Stomach (tissue), 19 donors: ENCODE measurements at places on chromosomes 12 and 14. TPM values are rescaled to one million over a fixed set of nuclear protein-coding genes. Genes with fewer than 3 reads are reported as not detected.

DNA sequence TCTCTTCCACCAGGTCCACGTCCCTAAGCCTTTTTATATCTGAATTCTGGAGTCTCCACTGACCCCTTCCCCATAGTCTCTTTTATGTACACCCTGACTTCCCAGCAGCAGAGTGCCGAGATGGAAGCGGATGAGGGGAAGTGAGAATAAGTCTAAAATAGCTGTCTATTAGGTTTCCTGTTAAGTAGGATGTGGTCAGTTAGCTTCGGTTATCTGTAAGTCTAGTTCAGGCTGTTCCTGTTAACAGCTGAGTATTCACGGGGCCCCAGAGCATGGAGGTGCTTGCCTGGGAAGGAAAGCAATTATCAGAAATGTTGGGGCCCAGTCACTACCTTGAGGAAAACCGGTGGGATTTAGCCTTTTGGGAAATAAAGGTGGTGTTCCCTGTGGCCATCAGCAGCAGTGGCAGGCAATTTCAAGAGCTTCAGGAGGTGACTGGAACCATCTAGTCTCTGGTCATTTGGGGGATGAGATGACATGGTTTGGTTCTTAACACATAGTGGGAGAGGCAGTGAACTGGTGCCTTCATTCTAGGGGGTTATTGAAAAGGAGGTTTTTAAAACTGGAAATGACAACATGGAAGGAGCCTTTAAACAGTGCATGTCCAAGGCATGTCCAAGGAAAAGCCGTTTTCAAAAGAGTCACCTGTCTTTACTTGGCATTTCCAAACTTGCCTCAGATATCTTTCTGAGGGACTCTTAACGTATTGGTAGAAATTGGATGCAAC lies 21.8 kb downstream of the CHST11 start:
- no peak overlapping the region for H3K4me3 ChIP-seq
- H3K4me1 ChIP-seq = no peaks in the 10 kb centered on the region
- H3K27ac ChIP-seq = peak overlapping the region; percentile 69
- no peaks in the 10 kb centered on the region for H3K36me3 ChIP-seq
- no peaks in the 10 kb centered on the region for H3K27me3 ChIP-seq

DNA sequence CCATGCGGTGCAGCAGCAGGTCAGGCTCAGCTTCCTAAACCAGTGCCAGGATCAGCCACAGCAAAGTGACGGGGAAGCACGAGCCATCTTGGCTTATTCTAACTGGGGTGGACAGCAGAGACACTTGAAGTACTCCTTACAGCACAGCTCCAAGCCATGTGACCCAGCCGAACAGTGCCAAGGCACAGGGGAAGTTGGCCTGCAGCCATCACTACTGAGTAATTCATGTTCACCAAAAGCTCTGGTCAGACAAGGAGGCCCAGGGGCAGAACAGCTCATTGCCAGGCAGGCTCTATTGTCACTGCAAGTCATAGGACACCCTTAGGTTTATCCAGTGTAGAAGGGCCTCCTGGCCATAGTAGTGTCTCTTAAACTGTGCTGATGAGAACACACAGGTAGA lies 23.4 kb upstream of the SLC35F4 start:
- H3K27ac ChIP-seq = no peak overlapping the region
- H3K36me3 ChIP-seq = no peaks in the 10 kb centered on the region
- DNase-seq = peak; percentile 39
- no peaks in the 10 kb centered on the region for H3K4me1 ChIP-seq
- H3K27me3 ChIP-seq = no peaks in the 10 kb centered on the region
- H3K4me3 ChIP-seq = no peak overlapping the region

DNA sequence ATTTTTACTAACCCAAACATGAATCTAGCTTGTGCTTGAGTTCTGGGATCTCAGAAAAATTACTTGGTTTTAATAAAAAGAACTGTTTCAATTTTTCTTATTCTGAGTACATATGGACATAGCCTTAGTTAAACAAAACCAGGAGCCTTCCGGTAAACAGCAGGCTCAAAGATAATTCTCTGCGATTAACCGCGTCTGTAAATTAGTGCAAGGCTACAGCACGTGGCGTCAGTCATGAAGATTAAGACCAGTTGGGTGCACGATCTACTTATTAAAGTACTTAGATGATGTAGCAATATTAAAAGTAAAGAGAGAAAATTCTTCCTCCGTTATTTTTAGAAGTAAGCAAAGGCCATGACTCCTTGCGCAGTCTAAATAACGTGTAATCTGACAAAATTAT lies 700 bp downstream of the KCNJ8 start:
- no peaks in the 10 kb centered on the region for H3K27me3 ChIP-seq
- peak overlapping the region; percentile 86 for H3K27ac ChIP-seq
- H3K4me3 ChIP-seq = peak overlapping the region; percentile 60

COQ6 gene
- total RNA-seq = 26.2 TPM

DNA sequence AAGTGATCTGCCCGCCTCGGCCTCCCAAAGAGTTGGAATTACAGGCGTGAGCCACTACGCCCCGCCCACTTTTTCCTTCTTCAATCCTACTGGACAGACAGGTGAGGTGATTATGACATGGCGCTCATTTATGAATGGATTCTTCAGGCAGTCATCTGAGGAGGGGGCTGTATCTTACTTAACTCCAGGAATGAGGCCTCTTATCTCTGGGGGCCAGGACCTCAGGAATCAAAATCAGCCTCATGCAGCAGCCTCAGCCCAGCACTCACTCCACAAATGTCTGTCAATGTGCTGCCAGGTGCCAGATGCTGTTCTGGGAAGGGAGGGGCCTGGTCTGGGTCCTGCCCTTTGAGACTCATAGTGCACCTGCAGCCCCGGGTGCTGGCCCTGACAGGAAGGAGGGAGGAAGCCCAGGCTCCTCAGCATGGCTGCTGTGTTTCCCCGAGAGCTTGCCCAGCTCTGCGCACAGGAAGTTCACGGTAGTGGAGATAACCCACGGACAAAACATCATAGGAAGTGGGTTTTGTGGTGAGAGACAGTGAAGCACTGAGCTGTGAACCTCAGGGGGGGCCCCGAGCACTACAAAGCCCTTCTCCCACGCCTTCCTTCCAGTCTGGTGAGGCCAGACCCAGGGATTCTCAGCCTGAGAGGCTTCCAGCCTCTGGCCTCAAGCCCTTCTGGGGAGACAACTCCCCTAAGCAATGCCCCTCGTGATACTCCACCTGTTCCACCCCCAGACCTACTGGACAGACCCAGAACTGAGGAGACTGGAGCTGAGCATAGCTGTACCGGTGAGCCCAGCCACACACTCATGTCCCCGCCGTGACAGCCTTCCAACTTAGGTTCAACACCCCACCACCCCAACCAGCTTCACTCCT lies 22.3 kb downstream of the GALNT6 start:
- H3K4me1 ChIP-seq = peaks cover 11% of the 10 kb centered on the region
- DNase-seq = peak; percentile 85
- no peaks in the 10 kb centered on the region for H3K27me3 ChIP-seq

GRCh38 chr12:47805417-47805816 lies 14.3 kb downstream of the HDAC7 start:
- H3K27ac ChIP-seq = peak overlapping the region; percentile 99
- H3K4me1 ChIP-seq = peaks cover 98% of the 10 kb centered on the region
- DNase-seq = no peak
- no peak overlapping the region for H3K4me3 ChIP-seq
- no peaks in the 10 kb centered on the region for H3K36me3 ChIP-seq
- H3K27me3 ChIP-seq = no peaks in the 10 kb centered on the region

GRCh38 chr12:2314492-2314891 lies 261.7 kb downstream of the CACNA1C start:
- H3K27me3 ChIP-seq = no peaks in the 10 kb centered on the region
- H3K4me1 ChIP-seq = peaks cover 18% of the 10 kb centered on the region
- no peak overlapping the region for H3K4me3 ChIP-seq
- no peaks in the 10 kb centered on the region for H3K36me3 ChIP-seq
- no peak overlapping the region for H3K27ac ChIP-seq
- DNase-seq = no peak

GRCh38 chr12:12158858-12159257 lies 88.1 kb downstream of the BCL2L14 start:
- H3K36me3 ChIP-seq = peaks cover 49% of the 10 kb centered on the region
- H3K4me3 ChIP-seq = no peak overlapping the region
- no peak for DNase-seq
- no peak overlapping the region for H3K27ac ChIP-seq
- no peaks in the 10 kb centered on the region for H3K4me1 ChIP-seq

GRCh38 chr12:51922762-51923505 lies 15.6 kb downstream of the ACVRL1 start:
- peak; percentile 82 for DNase-seq
- no peaks in the 10 kb centered on the region for H3K36me3 ChIP-seq
- peaks cover 27% of the 10 kb centered on the region for H3K4me1 ChIP-seq
- H3K4me3 ChIP-seq = peak overlapping the region; percentile 1
- H3K27me3 ChIP-seq = no peaks in the 10 kb centered on the region
- peak overlapping the region; percentile 37 for H3K27ac ChIP-seq

DNA sequence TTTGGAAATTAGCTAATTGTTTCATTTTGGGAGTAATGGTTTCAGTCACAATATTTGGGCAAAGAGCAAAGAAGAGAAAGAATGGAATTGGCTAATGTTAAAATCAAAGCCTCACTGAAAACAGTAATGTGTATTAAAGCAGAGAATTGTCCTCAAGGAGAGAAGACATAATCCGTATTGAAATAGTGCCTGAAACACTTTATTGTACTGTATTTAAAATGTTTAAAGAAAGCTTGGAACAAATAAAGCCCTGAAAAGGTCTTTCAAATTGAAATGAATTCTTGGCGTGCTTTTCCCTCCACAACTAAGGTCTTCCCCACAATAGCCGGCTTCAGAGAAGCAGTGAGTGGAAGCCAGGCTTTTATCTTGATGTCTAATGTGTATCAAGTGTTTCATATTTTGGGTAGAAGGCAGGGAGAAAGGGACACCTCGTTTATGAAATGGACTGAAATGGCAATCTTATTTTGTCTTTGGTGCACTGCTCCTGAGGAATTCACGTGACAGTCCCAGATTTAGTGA lies 212.9 kb upstream of the CRY1 start:
- no peak overlapping the region for H3K4me3 ChIP-seq
- no peaks in the 10 kb centered on the region for H3K27me3 ChIP-seq
- H3K4me1 ChIP-seq = no peaks in the 10 kb centered on the region
- no peaks in the 10 kb centered on the region for H3K36me3 ChIP-seq
- DNase-seq = no peak
- no peak overlapping the region for H3K27ac ChIP-seq

- no peak overlapping the region for H3K4me3 ChIP-seq
- H3K4me1 ChIP-seq = peaks cover 4% of the 10 kb centered on the region
- peaks cover 86% of the 10 kb centered on the region for H3K36me3 ChIP-seq
- no peaks in the 10 kb centered on the region for H3K27me3 ChIP-seq
- no peak for DNase-seq
Measured at GRCh38 chr14:102206918-102207317, 67.2 kb downstream of the WDR20 start.

- no peak for DNase-seq
- no peak overlapping the region for H3K27ac ChIP-seq
Measured at GRCh38 chr12:86663716-86664115, 407.5 kb upstream of the MGAT4C start.

DNA sequence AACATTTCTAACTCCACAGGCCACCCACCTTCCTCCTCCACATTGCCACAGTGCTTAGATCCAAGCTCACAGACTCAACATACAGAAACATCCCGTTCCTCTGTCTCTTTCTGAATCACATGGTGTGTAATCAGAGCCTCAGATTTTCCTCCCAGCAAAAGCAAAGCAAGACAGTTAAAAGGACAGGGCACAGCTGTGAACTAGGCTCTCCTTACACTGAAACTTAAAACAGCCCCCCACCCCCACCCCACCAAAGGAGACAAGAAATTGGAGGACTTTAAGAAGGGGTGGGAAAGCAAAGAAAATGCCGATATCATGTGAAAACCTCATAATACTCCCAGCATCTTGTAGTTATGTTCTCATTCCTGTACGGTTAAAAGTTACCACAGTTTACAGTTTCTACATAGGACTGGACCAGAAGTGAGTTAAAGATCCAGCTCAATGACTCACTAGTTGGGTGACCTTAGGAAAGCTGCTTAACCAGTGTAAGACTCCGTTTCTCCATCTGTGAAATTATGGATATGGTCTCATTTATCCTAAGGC lies 4.8 kb downstream of the YBX3 start:
- H3K4me1 ChIP-seq = peaks cover 53% of the 10 kb centered on the region
- no peaks in the 10 kb centered on the region for H3K27me3 ChIP-seq
- no peak for DNase-seq

DNA sequence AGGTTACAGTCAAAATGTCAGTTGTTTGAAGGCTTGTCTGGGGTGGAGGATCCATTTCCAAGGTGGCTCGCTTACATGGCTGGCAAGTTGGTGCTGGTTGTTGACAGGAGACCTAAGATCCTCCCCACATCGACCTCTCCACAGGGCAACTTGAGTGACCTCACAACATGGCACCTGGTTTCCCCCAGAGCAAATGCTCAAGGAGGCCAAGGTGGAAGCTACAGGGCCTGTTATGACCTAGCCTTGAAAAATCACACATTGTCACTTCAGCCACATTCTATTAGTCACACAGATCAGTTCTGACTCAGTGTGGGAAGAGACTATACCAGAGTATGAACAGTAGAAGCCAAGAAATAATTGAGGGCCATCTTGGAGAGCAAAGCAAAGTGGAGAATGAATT lies 11.3 kb upstream of the GNG2 start:
- H3K27me3 ChIP-seq = no peaks in the 10 kb centered on the region
- H3K27ac ChIP-seq = no peak overlapping the region
- no peak for DNase-seq
- peaks cover 10% of the 10 kb centered on the region for H3K4me1 ChIP-seq

ARHGDIB gene
- total RNA-seq = 71.2 TPM

GRCh38 chr12:117820216-117820907 lies 148.4 kb downstream of the KSR2 start:
- H3K27me3 ChIP-seq = no peaks in the 10 kb centered on the region
- H3K4me1 ChIP-seq = no peaks in the 10 kb centered on the region
- H3K4me3 ChIP-seq = no peak overlapping the region
- H3K27ac ChIP-seq = no peak overlapping the region

- no peaks in the 10 kb centered on the region for H3K27me3 ChIP-seq
Measured at GRCh38 chr14:23028799-23029198, 5.9 kb downstream of the PSMB5 start.

TDRD9 gene
- 2.6 TPM for total RNA-seq

- H3K36me3 ChIP-seq = no peaks in the 10 kb centered on the region
- no peaks in the 10 kb centered on the region for H3K27me3 ChIP-seq
- no peak overlapping the region for H3K4me3 ChIP-seq
- no peaks in the 10 kb centered on the region for H3K4me1 ChIP-seq
- DNase-seq = peak; percentile 15
Measured at GRCh38 chr14:22226381-22226780, 362.6 kb downstream of the DAD1 start.

GRCh38 chr14:30935445-30935844 lies 61.1 kb downstream of the COCH start:
- H3K4me1 ChIP-seq = peaks cover 22% of the 10 kb centered on the region
- no peaks in the 10 kb centered on the region for H3K27me3 ChIP-seq
- no peak for DNase-seq
- no peaks in the 10 kb centered on the region for H3K36me3 ChIP-seq
- no peak overlapping the region for H3K27ac ChIP-seq
